Prostate gland (tissue), 2 donors: ENCODE measurements at places on chromosomes 1 and 21. TPM values are rescaled to one million over a fixed set of nuclear protein-coding genes. Genes with fewer than 3 reads are reported as not detected.

GRCh38 chr1:246708166-246708565, 16.0 kb upstream of the SCCPDH start:
- no peak for DNase-seq

- DNase-seq, result no peak
Observed at GRCh38 chr1:81974883-81975555, 174.3 kb downstream of the ADGRL2 start.

Gene SPRR1B
- not detected for total RNA-seq

Gene GCSAML
- total RNA-seq, result 1.5 TPM

GRCh38 chr21:31618696-31619430, 40.6 kb upstream of the SOD1 start:
- no peak for DNase-seq

GRCh38 chr1:182061594-182061993, at the start of gene ZNF648:
TSS of gene ZNF648 (minus strand) at chr1:182061712. CDS start at chr1:182058010, 3,702 bp downstream.
- no peak for DNase-seq

Gene ZNF593OS
- total RNA-seq, result not detected

GRCh38 chr1:211493876-211494653, 2.1 kb upstream of the RD3 start:
- no peak for DNase-seq

DNA sequence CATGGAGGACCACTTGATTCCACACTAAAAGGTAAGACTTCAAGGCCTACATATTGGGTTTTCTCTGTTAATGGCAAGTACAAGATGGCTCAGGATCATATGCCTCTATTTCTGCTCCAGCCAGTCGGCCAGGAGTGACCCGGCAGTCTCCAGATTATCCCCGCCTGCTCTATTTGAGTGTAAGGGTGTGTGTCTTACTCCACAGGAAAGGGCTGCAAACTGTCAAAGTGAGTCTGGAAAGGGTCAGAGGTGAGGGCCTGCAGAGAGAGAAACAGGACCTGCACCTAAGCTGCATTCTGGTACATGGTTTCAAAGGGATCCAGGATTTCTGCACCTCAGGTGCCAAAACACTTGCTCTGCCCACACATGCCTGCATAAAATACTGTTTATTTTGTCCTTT, 9.2 kb downstream of the ZNF692 start:
- no peak for DNase-seq

GRCh38 chr1:38326135-38326534, 279.5 kb upstream of the POU3F1 start:
- DNase-seq, result no peak

Gene PAPPA2
- total RNA-seq, result 1.9 TPM

- DNase-seq, result no peak
Observed at GRCh38 chr1:226371027-226371694, 36.7 kb downstream of the PARP1 start.

Gene SERPINC1
- total RNA-seq, result not detected

Gene SH2D1B
- total RNA-seq, result not detected

- no peak for DNase-seq
Observed at GRCh38 chr1:6178751-6179563, 1.2 kb downstream of the CHD5 start.

GRCh38 chr1:18948048-18948912, 8.2 kb downstream of the IFFO2 start:
- DNase-seq, result no peak

GRCh38 chr1:208455821-208456220, 211.6 kb upstream of the PLXNA2 start:
- no peak for DNase-seq

DNA sequence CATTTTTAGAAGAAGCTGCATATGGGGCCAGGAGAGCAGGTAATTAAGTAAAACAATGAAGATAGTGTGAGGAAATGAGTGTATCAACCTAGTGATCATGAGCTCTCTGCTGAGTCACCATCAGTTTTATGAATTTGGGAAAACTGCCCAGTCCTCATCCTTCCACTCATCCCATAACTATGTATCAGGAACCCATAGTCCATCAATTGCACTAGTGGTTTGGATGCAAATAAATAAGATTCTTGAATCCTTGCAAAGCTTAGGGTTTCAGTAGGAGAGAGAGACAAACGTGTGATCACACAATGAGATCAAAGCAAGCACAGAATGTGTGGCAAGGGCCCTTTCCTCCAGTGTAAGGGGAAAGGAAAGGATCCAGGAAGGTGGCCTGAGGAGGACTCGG, 145.6 kb downstream of the ZZZ3 start:
- DNase-seq, result no peak

GRCh38 chr1:156662800-156663055, 14.5 kb downstream of the NES start:
- DNase-seq, result no peak

- no peak for DNase-seq
Observed at GRCh38 chr1:9903801-9904527, 6.1 kb downstream of the CTNNBIP1 start.

GRCh38 chr1:22296701-22297591, 154.0 kb upstream of the WNT4 start:
- DNase-seq, result no peak

Gene C1orf94
- not detected for total RNA-seq

DNA sequence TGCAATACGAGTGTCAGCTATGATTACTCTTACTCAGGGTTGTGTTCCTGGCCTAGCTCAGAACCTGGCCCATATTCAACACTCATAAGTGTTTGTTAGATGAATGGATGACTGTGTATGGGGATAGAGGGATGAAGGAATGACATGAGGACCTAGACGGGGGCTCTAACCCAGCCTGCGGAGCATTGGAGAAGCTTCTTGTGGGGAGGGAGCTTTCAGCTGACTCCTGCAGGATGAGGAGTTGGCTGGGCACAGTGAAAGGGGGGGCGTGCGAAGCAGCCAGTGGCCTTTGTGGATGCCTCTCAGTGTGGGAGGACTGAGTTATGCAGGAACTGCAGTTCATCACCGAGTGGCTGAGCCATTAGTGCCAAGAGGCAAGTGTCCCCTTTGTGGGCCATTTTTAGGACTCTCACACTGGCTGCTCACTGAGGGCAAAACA, 1.2 kb upstream of the EXTL1 start:
- DNase-seq, result no peak

DNA sequence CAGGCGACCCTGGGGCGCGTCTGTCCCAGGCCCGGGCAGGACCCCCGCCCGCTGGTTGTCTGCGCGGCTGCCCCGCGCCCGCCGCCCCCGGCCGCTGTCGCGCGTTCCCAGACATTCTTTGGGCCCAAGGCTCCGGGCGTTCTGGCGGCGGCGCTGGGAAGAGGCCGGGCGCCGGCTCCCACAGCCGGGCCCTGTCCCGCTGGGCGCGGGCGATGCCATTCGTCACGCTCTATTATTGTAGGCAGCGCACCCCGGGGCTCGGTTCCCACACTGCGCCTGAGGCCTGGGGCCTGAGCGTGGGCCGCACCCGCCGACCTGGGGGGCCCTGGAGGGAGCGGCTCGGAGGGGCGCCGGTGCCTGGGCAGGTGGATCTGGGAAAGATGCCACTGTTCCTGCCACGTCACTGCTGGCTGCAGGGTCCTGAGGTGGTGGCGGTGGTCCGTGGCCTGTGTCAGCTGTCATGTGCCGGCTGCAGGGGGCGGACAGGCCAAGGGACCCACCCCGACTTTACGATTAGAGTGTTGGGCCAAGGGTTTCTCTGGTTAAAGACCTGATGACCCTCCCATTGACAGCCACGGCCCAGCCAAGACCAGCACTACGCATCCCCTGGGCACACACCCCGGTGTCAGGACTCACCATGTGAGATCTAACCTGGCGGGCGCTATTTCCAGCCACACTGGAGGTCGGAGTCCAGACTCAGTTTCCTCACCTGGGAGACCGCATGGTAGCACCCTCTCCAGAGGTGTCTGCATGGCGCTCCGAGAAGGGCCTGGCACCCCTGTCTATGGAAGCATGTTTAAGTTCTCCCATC, 55.1 kb upstream of the ADARB1 start:
- DNase-seq, result no peak

GRCh38 chr1:206651958-206652890, 16.9 kb downstream of the DYRK3 start:
- DNase-seq, result no peak

Gene TRNP1
- 30.6 TPM for total RNA-seq

Gene CHIA
- total RNA-seq, result not detected

DNA sequence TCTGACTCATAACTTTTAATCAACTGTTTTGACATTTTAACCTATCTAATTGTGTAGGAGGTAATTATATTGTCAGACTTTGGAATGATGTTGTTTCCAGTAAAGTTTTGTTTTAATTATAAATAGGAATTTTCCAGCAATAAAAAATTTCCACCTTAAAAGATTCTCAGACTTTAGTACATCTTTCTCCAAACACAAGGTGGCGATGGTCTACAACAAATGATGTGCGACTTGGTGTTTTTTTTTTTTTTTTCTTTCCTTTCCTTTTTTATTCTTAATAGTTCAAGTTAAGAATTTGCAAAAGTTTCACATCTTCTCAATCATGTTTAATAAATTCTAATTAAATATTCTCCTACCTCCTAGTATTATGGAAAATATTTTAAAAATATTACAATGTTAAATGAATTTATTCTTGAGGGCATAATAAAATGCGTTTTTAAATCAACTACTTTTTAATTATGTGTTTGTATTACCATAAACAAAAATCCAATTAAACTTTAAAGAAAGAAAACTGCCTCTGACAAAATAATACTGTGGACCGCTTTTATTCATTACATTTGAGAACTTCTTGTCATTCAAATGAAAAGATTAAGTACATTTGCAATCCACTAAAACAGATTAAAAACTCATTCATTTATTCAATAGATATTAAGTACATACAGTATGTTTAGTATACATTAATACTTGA, 4.4 kb upstream of the ADAMTS1 start:
- no peak for DNase-seq

DNA sequence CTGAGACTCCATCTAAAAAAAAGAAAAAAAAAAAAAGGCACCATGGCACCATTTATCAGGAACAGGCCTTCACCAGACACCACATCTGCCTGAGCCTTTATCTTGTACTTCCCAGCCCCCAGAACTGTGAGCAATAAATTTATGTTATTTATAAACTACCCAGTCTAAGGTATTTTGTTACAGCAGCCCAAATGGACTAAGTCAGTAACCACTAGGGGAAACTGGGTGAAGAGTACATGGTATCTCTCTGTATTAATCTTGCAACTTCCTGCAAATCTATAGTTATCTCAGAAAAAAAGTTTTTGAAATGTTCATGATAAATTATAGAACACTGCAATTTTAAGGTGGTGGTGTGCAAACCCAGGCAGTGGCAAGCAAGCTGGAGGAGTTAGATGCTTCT, 114.3 kb downstream of the LAMC2 start:
- no peak for DNase-seq

Gene A3GALT2
- 0.46 TPM for total RNA-seq
